ENCODE measurements at places on chromosomes 1 and 21. TPM values are rescaled to one million over a fixed set of nuclear protein-coding genes. Genes with fewer than 3 reads are reported as not detected.

DNA sequence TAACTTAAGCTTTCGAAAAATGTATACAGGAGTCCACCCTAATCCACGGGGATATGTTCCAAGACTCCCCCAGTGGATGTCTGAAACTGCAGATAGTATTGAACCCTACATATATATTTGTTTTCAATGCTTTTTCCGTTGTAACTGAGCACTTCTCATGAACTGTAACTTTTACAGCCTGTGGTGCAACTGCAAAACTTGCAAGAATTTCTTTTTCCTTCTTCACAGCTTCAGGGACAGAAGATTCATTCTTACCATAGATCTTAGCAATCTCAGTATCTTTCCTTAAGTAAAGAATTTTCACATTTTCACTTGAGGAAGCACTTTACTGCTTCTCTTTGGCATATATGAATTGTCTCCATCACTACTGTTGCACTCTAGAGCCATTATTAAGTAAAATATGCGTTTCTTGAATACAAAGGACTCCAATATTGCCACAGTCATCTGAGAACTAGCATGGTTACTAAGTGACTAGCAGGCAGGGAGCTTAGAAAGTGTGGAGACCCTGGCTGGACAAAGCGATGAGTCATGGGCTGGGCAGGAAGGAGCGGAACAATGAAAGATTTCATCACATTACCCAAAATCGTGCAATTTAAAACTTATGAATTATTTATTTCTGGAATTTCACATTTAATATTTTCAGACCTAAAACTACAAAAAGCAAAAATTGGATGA lies 14.1 kb downstream of the DPYD start:
- no peak overlapping the region for H3K4me3 ChIP-seq
- H3K4me1 ChIP-seq = peaks cover 2% of the 10 kb centered on the region
- no peak for DNase-seq
- no peaks in the 10 kb centered on the region for H3K27me3 ChIP-seq
- H3K27ac ChIP-seq = no peak overlapping the region
- no peaks in the 10 kb centered on the region for H3K36me3 ChIP-seq

DNA sequence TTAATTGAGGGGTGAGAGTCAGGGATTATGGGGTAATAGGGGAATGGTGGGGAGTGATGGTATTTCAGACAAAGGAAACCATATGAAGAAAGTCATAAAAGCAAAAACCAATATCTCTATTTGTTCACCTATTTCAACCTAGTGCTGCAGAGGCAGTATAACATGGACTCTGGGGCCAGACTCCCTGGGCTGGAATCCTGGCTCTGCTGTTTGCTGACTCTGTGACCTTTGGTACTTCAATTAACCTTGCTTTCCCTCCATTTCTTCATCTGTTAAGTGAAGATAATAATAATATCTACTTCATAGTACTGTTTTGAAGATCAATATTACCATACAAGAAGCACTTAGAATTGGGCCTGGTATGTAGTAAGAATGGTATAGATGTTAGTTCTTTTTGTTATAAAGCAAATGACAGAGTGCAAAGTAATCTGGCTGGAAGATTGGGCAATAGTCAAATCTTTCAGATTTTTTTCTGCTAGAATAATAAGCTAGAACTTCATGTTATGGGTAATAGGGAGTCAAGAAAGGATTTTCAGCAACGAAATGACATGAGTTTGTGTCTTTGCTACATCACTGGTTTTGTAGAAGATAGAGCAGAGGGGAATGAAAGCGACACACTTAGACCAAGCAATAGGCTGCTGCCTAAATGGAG lies 9.0 kb downstream of the EPHX4 start:
- H3K27ac ChIP-seq = no peak overlapping the region
- H3K4me3 ChIP-seq = no peak overlapping the region
- no peaks in the 10 kb centered on the region for H3K27me3 ChIP-seq
- H3K4me1 ChIP-seq = no peaks in the 10 kb centered on the region
- no peaks in the 10 kb centered on the region for H3K36me3 ChIP-seq

GRCh38 chr1:64686828-64687724 lies 57.8 kb upstream of the RAVER2 start:
- H3K27me3 ChIP-seq = no peaks in the 10 kb centered on the region
- H3K4me3 ChIP-seq = no peak overlapping the region
- H3K4me1 ChIP-seq = peaks cover 1% of the 10 kb centered on the region
- DNase-seq = no peak
- H3K27ac ChIP-seq = no peak overlapping the region
- H3K36me3 ChIP-seq = no peaks in the 10 kb centered on the region

TINAGL1 gene
- total RNA-seq = 39.2 TPM

OR2L8 gene
- total RNA-seq = not detected

HMGCS2 gene
- total RNA-seq = 0.12 TPM

Data from ovary (tissue), 10 donors.